Psoas muscle (tissue), 8 donors: ENCODE measurements at places on chromosomes 13 and 19. TPM values are rescaled to one million over a fixed set of nuclear protein-coding genes. Genes with fewer than 3 reads are reported as not detected.

DNA sequence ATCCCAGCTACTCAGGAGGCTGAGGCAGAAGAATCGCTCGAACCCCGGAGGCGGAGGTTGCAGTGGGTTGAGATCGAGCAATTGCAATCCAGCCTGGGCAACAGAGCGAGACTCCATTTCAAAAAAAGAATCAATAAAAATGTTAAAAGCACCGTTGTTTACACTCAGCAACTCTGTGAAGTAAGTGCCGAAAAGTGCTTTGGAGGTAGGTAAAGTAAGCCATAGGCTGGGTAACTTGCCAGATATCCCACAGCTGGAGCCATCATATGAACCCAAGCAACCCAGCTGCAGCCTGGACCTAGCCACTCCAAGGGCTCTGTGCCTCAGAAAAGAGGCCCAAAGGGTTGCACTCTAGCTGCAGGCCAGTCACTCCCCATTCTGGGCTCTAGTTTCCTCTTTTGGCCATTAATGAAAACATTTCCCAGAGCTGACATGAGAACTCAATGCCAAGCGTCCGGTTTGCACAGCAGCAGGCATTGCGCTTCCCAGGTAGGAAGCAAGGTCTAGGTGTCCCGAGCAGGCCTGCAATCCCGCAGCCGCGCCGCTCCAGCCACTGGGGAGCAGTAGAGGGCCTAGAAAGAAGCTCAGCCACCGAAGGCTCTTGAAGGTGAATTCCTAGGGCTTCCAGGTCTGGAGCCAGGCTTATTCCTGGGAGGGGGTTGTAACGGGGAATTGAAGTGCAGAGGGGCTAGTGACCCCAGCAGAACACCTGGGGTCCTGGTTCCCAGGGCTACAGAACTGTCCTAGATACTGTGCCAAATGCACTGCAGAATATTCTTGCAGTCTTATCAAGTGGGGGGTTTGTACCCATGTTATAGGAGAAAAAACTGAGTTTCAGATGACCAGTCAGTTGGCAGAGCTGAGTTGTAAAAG, 4.1 kb upstream of the CD79A start:
- DNase-seq = peak; percentile 42
- peaks cover 16% of the 10 kb centered on the region for H3K36me3 ChIP-seq
- no peaks in the 10 kb centered on the region for H3K27me3 ChIP-seq
- no peaks in the 10 kb centered on the region for H3K4me1 ChIP-seq
- H3K4me3 ChIP-seq = no peak overlapping the region

DNA sequence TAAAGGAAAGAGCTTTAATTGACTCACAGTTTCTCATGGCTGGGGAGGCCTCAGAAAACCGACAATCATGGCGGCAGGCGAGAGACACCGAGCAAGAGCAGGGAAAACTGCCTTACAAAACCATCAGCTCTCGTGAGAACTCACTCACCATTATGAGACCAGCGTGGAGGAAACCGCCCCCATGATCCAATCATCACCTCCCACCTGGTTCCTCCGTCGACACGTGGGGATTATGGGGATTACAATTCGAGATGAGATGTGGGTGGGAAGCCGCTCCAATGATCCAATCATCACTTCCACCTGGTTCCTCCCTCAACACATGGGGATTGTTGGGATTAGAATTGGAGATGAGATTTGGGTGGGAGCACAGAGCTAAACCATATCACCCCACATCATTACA, 293.9 kb downstream of the ABCC4 start:
- H3K27ac ChIP-seq = no peak overlapping the region
- no peaks in the 10 kb centered on the region for H3K36me3 ChIP-seq
- no peak for DNase-seq
- H3K4me1 ChIP-seq = peaks cover 12% of the 10 kb centered on the region

The ZNF175 gene
- total RNA-seq = 4.4 TPM

GRCh38 chr13:100536643-100537180, 51.9 kb downstream of the GGACT start:
- H3K4me1 ChIP-seq = no peaks in the 10 kb centered on the region
- DNase-seq = no peak
- no peaks in the 10 kb centered on the region for H3K27me3 ChIP-seq
- H3K4me3 ChIP-seq = no peak overlapping the region
- no peaks in the 10 kb centered on the region for H3K36me3 ChIP-seq
- H3K27ac ChIP-seq = no peak overlapping the region
